ENCODE measurements at places on chromosomes 1 and 21. TPM values are rescaled to one million over a fixed set of nuclear protein-coding genes. Genes with fewer than 3 reads are reported as not detected.

The GOLT1A gene
- not detected for total RNA-seq

The WLS gene
- not detected for total RNA-seq

The CELA2A gene
- total RNA-seq: not detected

The GNG4 gene
- total RNA-seq: 0.32 TPM

The KRTAP19-2 gene
- not detected for total RNA-seq

The ADGRL4 gene
- total RNA-seq: not detected

The POLR3GL gene
- total RNA-seq: 16.9 TPM

The NMNAT2 gene
- not detected for total RNA-seq

The KCNK2 gene
- not detected for total RNA-seq

The C4BPB gene
- total RNA-seq: 2.1 TPM

The IRF6 gene
- 1.7 TPM for total RNA-seq

GRCh38 chr1:20753589-20753988 lies 21.1 kb upstream of the SH2D5 start:
- ATAC-seq: no peak

- ATAC-seq: no peak
Measured at GRCh38 chr21:14989359-14989758, 75.4 kb downstream of the NRIP1 start.

DNA sequence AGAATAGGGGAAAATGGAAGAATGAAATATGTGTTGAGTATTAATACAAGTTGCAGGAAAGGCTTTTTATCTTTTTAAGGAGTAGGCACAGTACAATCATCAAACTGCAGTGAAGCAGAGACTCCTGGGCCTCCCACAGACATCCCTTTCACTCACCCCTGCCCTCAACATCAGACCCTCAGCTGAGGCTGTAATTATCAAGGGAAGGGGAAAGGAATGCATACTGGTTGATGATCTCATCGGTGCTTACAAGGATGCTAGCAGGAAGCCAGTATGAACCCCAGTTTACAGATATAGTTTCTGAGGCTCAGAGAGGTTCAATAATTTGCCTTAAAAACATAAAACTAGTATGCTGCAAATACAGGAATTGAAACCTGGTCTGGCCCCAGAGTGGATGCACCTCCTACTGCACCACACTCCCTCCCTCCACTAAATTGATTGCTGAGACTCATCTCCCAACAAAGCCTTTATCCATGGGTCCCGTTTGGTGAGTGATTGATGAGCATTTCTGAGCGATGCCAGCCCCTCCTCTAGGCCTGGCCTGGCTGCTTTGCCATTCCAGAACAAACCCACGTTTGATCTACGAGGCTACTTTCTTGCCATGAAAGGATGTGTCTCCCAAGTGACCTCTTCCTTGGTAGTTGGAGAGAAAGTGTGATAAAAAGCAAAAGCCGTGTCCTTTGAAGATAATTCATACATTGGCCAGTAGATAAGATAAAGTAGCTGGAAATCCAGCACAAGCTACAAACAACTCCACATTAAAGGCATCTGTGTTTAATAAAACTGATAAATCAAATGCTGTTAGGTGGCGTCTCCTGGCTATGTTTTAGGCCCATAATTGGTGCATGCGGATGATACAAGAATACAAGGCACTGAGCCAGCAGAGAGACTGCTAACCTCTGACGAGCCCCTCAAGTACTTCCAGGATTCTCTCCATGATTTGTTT lies 233.9 kb upstream of the CAMK1G start:
- ATAC-seq: no peak

DNA sequence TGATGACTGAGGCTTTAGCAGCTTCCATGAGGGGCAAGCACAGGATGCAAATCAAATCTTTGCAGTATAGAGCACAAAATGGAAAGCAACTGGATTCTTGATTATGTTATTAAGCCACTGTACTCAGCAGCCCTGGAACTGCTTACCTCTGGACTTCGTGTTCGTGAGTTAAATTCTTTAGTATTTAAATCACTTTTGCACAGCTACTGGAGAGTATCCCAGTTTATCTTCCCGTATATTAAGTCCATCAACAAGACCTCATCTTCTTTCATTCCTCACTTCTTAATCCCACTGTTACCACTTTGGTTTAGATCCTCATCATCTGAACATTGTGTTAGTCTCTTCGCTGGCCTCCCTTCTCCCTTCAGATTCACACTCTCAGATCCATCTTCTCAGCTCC lies 108.9 kb downstream of the GREM2 start:
- no peak for ATAC-seq

- ATAC-seq: no peak
Measured at GRCh38 chr1:204463125-204464060, 31.2 kb downstream of the PIK3C2B start.

DNA sequence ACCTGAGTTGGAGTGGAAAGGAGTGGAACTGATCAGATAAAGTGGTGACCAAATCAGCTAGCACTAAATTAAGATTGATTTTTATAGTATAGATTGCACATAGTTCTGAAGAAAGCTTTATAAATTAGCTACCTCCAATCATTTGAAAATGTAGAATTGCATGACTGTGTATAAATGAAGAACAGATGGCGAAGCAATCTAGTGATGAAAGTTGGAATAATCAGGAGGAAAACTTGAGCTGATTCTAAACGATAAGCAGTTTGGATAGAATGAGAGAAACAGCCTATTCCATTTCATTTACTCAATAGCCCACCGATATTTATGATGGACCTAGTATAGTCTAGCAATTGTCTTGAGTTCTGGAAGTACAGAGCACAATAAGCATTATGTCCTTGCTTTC lies 661.5 kb downstream of the PLA2G4A start:
- no peak for ATAC-seq

- no peak for ATAC-seq
Measured at GRCh38 chr1:218660678-218661053, 315.5 kb downstream of the TGFB2 start.

DNA sequence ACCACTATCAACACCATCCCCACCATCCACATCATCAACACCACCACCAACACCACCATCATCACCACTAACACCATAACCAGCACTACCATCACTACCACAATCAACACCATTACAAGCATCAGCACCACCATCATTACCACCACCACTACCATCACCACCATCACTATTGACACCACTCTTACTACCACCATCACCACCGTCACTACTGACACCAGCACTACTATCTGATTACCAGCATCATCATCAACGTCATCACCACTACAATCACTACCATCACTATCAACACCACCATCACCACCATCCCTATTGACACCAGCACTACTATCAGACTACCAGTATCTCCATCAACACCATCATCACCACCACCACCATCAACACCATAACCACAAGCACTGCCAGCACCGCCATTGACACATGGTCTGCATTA lies 106.1 kb upstream of the RUNX3 start:
- no peak for ATAC-seq

DNA sequence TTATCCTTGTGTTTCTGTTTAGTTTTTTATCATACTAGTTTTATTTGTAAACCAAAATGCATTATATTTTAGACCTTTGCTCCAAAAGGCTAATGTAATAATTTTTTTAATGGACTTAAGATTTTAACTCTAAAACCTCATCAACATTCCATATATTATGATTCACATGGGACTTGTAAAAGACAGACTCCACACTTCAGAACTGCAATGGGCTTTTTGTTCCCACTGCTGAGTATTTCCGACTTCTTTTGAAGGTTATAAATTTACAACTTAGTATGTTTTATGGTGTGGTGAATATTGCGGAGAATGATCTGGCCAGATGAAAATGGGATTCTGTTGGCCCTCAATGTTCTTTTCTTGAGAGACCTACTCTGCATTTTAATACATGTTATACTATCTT lies 678.5 kb downstream of the USP25 start:
- no peak for ATAC-seq

DNA sequence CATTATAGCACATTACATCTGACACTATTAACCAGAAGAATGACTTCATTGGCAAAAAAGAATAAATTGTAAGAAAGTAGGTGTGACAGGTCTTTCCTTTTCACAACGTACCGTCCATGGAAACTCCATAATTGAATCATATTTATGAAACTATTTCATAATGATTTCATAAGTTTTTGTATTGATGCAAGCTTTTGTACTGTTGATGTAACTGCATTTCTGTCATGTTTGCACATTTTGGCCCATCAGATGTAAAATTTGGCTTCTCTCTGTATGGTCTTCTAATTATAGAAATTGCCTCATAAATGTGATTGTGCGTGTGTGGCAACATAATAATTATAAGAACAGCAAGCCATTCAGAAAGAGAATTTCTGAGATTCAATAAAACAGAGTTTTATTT lies 180.7 kb upstream of the ZNHIT6 start:
- no peak for ATAC-seq

GRCh38 chr1:7470904-7471638 lies 300.0 kb upstream of the VAMP3 start:
- peak; percentile 55 for ATAC-seq

DNA sequence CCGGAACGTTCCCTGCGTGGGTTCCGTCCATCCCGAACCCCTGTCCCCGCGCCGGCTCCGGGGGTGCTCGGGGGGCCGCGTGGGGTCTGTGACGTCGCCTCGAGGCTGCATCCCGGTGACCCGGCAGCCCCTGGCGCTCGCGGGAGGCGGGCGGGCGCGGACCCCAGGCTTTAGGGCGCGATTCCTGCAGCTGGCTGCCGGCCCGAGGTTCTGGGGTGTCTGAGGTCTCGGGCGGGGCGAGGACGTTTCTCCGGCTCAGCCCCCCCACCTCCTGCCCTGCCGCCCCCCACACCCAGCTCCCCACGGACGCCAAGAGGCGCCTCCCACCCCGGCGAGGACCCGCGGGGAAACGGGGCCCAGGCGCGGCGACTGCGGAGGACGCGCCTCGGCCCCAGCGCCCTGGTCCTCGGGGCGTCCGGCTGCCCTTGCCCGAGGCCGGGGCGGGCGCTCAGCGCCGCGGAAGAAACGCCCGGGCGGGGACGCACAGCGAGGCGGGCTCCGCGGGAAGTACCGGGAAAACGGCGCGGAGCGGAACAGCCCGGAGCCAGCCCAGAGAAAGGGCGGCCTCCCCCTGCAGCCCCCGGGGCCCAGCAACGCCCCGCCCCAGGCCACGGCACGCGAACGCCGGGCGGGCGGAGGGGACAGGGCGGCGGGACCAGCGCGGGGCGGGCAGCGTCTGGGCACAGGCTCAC lies 1.3 kb upstream of the PCBP3 start:
- peak; percentile 21 for ATAC-seq

DNA sequence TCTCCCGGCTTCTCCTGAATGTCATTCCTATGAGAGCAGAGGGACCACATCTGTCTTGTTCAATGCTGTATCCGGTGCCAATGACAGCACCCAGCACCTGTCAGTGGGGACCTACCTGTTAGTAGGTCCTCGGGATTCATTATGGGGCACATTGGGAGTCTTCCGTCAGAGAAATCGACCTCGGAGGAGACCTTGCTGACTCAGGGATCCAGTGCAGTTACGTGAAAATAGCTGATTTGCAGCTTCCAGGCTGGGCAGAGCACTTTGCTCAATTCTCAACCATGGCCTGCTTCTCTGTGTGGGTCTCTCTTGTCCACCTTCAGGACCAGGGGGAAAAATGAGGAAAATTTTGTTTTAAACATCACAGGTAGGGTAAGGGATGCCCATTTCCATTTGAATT lies 130.2 kb downstream of the PRDM2 start:
- no peak for ATAC-seq

DNA sequence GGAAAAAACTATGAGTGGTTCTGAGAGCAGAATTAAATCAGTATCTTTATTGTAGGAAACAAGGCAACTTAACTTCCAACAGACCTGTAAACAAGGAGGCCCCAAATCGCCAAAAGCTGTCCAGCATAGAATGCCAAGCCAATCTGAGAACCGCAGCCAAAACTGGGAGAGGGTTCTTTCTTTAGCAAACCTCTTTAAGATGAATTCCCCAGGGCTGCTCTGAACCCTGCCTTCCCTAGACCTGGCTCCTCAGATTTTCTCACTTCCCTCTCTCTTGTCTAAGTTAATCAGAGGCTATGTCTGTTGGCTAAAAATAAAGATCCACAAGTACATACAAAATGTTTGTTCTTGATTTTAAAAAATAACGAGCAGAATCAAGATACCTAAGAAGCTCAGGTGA lies 141.4 kb downstream of the SMYD3 start:
- no peak for ATAC-seq

Data from activated T-helper 17 cell treated with anti-CD3 and anti-CD28 coated beads, Interleukin-2, amount 50 U/mL, for 72 hours (primary cell).